ENCODE measurements at places on chromosomes 7 and 10.

GRCh38 chr7:114426824-114427223 lies 12.2 kb downstream of the FOXP2 start:
- DNase-seq, result no peak

GRCh38 chr7:52547308-52547910 lies 488.0 kb upstream of the POM121L12 start:
- DNase-seq, result no peak

- DNase-seq, result no peak
Observed at GRCh38 chr7:110590415-110590814, 500.5 kb upstream of the LRRN3 start.

DNA sequence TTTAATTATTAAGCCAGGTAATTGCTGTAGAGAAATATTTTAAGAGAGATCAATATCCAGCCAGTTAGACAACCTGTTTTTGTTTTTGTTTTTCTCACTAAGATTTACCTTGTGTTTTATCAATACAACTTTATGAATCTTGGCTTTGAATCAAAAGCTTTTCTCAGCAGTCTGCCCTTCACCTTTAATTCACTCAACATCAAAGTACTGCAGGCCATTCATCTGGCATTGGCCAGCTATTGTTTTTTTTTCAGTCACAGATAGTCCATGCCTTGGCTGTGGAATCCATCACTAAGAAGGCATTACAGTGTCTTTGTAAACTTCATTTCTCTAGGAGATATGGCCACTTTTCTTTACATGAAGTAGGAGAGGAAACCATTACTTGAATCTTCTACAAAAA lies 20.2 kb downstream of the SGCE start:
- no peak for DNase-seq

DNA sequence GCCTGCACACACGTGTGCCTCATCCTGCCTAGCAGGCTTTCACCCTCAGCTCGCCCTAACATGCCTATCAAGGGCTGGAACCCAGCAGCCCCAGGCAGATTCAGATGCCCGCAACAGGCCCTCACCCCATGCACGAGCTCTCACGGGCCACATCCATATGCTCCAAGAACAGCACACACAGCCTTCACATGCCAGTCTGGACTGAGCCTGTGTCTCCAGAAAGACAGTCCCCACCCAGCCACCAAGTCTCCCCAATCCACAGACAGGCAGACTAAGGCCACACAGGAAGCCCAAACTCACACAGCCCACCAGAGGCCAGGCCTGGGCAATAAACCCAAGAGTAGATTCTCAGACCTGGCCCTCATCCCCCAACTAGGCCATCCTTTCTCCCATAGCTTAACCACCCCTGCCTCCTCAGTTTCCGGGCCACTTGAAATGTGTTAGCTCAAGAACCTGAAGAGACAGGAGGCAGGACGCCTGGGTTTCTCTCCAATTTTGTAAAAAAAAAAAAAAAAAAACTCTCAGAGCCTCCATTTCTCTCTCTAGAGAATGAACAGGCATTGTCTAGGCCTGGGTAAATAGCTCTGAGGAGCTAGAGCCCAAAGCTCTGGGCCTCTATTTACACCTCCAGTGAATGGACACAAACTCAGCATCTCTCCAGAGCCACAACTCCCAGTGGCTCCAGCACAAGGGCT lies 6.8 kb downstream of the LDB1 start:
- DNase-seq, result no peak

GRCh38 chr7:132117181-132117580 lies 459.1 kb downstream of the PLXNA4 start:
- no peak for DNase-seq

DNA sequence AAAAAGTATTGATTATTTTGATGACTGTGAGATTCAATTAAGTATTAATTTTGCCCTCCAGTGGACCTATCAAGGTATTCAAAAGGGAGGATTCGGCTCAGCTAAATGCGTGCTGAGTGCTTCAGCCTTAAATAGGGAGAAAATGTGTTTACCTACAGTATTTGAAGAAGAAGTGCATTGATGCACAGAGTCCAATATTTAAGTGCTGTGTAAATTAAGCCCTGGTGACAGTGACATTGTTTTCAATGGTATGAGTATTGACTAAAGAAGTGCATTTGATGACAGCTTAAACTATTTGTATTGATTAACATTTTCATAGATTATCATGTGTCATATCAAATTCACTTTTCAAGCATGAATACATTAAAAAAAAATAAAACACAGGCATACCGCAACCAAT lies 106.6 kb downstream of the POU6F2 start:
- DNase-seq, result no peak

DNA sequence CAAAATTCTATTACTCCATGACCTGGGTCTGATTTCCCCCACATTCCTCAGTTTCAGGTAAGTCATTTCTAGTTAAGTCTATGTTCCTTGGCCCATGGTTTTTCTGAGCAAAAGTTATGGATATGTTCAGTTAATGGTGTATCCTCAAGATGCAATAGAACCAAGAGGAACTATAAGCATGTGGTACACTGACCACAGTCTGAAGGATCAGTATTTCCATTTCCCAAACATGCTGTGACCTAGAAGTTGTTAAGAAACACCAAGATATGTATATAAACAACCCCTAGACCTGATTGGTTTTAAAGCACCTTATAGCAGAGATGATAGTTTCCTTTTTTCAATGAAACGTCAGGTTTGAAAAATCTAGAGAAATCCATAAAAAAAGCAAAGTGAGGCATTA lies 94.2 kb upstream of the ABCB5 start:
- DNase-seq, result no peak

GRCh38 chr10:70903262-70903921 lies 15.0 kb upstream of the PCBD1 start:
- no peak for DNase-seq

DNA sequence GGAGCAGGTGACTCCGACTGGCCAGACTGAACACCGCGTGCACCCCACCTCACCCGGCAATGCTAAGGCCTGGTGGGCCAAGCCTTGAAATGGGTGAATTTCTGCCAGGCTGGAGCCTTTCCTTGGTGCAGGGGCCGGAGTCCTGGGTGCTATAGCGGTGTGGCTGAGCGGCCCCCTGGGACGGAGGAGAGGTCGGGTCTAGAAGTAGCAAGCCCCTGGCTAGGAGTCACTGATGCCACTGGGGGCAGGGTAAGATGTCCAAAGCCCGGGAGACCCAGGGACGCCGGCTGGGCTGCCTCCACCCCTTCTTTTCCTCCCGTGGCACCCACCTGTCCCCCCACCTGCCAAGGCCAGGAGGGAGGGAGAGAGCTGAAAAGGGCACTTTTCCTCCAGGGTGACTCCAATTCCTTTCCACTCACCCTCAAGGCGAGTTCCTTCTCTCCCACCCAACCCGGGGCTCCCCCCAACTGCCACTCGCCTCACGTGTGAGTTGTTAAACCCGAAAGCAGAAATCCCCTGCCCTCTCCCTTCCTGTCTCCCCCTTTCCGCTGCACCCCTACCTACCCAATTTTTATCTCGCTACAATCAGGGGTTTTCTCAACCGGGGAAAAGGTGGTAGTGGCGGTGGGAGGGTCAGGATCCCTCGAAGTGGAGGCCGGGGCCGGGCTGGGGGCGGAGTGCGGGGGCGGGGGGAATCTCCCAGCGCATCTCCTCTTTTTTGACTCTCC lies 6.0 kb upstream of the GATA3 start:
- DNase-seq, result peak; percentile 57

DNA sequence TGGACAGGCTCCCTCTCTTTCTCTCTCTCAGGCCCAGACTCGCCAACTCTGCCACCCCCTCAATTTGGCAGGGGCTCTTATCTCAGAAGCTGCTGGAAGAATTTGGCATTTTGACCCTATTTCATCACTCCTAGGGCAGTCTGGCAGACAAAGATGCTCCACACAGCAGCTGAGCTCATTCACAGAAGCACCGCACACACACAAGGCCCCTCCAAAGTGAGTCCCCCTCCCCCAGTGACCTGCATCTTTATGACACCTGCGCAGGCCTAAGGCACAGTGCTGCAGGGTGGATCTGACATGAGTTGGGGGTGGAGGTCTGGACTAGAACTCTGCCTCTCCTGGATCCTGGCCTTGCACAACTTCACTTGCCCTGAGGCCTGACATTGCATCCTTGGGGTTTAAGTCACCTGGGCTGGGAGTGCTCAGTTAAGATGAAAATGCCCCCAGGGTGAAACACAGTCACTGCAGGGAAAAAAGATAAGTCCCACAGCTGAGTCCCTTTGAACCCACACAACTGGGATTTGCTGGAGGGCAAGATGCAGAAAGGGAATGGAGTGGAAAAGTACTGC lies 41.1 kb upstream of the DUSP5 start:
- DNase-seq, result no peak

DNA sequence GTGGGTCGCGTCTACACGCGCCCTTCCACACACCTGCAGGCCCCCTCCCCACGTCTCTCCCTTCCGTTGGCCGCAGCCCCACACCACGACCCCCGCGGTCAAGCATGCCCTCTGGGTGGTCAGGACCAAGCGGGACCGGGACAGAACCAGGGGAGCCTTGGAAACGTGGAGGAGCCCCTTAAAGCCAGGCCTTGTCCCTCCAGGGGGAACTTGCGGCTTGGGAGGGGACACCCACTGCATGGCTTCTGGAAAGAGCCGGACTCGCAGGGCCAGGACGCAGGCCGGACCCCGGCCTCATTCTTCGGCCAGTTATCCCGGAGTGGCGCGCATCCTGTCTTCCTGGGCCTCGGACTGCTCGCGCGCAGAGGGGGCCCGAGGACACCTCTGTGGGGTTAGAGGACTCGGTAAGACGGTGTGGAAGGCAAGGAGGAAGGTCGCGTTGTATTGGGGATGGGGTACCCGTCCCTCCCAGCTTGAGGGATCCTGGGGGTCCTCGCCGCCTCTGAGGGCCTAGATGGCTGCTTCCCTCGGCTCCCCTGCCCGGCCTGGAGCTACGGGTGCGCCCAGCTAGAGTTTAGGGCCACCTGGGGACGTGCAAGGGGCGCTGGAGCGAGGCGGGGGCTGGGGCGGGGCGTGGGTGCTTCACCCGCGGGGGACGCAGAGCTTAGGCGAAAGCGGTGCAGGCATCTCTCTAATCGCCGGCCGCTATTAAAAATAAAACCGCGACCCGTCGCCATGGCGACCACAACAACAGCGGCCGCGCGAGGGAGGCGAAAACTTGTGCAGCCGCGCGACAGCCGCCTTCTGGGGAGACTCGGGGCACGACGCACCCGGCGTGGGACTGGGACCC lies 1.8 kb upstream of the PDGFA start:
- no peak for DNase-seq

DNA sequence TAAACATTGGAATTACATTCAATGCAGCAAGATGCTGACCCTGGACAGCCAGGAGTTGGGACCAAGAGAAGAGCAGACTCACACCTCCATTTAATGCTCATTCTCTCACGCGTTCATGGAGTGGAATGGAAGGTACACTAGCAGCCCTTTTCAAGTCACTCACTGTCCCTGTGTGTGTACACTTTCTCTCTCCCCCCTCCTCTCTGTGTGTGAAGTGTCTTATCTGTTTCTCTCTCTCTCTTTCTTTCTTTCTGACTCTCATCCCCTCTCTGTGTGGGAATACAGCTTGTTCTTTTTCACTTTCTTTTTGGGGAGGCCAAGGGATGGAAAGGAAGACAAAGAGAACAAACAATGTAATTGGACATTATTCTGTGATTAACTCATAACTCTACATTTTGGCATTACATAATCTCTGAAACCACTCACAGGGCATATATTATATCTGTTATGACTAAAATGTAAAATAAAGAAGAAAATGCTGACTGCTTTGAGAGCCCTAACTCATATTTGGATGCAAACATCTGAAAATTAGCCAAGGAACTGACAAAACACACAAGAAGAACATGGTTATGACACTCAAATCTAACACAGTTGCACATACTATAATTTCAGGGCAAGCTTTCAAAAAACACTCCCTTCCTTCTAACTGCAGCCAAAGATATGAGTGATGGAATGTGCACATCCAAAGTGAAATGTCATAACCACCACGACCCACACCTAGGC lies 188.8 kb downstream of the PARD3 start:
- DNase-seq, result no peak

DNA sequence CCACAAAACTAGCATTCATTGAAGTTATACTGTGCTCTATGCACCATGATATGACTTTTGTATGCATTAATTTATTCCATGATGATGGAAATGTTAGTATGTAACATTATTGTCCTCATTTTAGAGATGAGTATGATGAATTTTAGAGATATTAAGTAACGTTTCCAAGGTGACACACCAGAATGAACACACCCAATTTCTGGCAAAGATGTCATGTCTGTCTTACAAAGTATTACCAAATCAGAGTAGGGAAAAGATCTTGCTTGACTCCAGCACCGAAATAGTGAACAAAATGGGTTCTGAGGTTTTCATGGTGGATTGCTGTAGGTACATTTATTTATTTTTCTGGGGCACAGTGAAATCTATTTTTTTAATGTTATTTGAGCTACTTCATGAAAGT lies 33.8 kb upstream of the COL1A2 start:
- no peak for DNase-seq

- no peak for DNase-seq
Observed at GRCh38 chr10:74114041-74114448, 36.6 kb downstream of the AP3M1 start.

- no peak for DNase-seq
Observed at GRCh38 chr10:5659702-5660528, 6.5 kb downstream of the ASB13 start.

GRCh38 chr7:47149971-47150370 lies 431.9 kb downstream of the TNS3 start:
- DNase-seq, result no peak

GRCh38 chr10:78913219-78914059 lies 155.3 kb upstream of the ZMIZ1 start:
- DNase-seq, result no peak

DNA sequence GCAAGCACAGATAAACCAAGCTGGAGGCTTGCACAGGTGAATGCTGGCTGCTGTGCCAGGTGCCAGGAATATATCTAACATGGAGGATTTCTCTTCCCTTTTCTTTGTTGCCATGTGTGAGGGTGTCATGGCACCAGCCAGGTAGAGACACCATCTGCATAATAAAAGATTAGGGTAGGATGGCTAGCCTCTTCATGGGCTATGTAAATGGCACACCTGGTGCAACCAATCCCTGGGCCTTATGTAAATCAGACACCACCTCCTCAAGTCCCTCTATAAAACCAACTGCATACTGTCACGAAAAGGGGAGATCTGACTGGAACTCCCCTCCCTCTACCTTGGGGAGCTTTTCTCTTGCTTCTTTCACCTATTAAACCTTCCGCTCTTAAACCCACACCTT lies 322.5 kb upstream of the POM121L12 start:
- DNase-seq, result no peak

DNA sequence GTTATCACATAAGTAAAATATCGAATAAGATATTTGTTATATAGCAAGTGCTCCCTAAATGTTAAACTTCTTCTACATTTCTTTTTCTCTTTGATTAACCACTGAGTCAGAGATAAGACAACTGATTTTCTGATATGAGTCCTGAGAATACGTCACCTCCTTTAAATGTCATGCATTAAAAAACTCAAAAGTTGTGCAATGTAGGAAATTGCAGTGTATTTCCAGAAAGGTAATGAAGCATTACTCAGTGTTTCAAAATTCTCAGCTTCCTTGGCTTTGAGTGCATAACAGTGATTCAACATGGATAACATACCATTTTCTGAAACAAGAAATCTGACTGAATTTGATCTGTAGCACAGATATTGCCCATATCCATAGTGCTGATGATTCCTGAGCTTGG lies 155.8 kb downstream of the BMPER start:
- no peak for DNase-seq
